ENCODE measurements at places on chromosomes 4 and X.
A peak's percentile ranks its signal among the peaks of the same experiment; 100 is the strongest.

GRCh38 chr4:145218251-145218650 lies 37.9 kb upstream of the OTUD4 start:
- DNase-seq = no peak

GRCh38 chrX:48957477-48957826 lies at the start of gene OTUD5:
Gene OTUD5, minus strand, starts transcription at chrX:48957607. Its CDS starts 37 bp downstream, at chrX:48957570.
- DNase-seq = peak; percentile 29

DNA sequence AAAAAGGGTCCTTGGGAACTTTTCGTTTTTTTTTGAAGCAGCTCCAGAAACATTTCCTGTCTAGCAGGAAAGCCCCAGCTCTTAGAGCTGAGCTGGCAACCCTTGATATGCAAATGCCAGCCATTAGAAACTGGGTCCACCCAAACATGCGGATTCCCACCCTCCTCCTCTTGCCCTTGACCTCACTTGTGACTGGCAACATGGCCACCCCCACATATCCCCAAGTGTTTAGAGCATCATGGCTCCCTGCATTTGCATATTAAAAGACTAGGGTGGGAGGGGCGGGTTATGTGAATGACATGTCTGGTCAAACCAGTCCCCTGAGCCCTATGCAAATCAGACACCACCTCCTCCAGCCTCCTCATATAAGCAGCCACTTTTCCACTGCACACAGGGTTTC lies 671.1 kb downstream of the FAT4 start:
- DNase-seq = no peak

GRCh38 chr4:79217025-79217424 lies 108.8 kb downstream of the NAA11 start:
- DNase-seq = no peak

DNA sequence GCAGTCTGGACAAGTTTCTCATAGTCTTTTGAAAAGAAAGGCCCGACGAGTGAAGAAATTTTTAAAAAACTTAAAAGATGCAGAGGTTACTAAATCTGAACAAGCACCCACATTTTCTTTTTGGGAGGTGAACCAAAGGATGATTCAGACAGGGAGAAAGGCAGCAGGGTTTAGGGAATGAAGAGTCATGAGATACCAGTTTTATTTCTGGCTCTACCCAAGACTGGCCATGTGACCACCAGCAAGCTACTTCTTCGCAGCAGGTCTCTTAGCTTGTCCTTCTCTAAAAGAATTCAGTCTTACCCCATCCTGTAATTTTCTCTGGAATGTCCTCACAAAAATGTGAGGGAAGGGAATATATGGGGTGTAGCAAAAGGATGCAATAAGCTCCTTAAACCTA lies 37.6 kb downstream of the AMOT start:
- no peak for DNase-seq

DNA sequence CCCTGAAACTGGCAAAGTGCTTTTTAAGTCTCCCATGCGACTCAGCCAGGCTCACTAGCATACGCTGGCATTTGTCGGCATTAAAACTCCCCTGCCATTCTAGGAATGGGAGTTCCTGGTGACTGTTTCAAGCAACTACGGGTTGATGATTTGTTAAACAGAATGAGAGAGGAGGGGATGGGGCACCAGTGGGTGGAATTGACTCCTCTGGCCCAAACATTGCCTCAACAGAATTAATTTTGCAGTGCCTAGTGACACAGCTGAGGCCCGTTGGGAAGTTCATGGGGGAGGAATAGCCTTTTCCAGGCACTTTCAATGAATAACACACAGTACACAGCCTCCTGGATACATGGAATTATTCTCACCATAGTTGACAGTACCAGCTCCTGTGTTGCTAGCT lies 30.1 kb downstream of the NEUROG2 start:
- DNase-seq = no peak
